ENCODE measurements at places on chromosomes 16 and 17. TPM values are rescaled to one million over a fixed set of nuclear protein-coding genes. Genes with fewer than 3 reads are reported as not detected.

DNA sequence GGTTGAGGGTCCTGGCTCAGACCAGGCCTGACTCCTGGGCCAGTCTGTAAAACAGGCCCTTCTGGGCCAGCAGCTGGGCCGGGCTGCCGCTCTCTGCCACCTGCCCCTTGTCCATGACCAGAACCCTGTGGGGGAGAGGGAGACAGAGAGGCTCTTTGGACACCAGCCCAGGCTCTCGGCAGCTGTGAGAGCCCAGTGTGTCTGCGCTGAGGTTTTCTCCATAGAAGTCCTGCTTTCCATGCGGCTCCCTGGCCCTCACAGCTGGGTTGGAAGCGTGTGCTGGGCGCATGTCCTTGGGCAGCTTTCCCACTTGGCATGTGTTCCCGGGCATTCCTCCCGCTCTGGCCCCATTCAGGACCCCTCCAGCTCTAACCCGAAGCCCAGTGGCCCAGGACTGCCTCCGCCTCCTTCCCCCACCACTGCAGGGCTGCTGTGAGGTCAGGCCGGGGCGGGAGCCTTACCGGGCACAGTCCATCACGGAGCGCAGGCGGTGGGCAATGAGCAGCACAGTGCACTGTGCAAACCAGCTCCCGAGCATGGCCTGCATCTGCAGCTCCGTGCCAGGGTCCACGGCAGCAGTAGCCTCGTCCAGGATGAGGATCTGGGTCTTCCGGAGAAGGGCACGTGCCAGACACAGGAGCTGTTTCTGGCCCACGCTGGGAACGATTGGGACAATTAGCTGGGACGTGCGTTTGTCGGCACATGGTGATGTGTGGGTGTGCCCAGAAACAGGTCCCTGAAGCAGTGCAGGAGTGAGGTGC lies 73.0 kb downstream of the ABCC6 start:
- DNase-seq, result peak; percentile 22

GRCh38 chr17:55157165-55157564 lies 107.6 kb upstream of the HLF start:
- DNase-seq, result no peak

DNA sequence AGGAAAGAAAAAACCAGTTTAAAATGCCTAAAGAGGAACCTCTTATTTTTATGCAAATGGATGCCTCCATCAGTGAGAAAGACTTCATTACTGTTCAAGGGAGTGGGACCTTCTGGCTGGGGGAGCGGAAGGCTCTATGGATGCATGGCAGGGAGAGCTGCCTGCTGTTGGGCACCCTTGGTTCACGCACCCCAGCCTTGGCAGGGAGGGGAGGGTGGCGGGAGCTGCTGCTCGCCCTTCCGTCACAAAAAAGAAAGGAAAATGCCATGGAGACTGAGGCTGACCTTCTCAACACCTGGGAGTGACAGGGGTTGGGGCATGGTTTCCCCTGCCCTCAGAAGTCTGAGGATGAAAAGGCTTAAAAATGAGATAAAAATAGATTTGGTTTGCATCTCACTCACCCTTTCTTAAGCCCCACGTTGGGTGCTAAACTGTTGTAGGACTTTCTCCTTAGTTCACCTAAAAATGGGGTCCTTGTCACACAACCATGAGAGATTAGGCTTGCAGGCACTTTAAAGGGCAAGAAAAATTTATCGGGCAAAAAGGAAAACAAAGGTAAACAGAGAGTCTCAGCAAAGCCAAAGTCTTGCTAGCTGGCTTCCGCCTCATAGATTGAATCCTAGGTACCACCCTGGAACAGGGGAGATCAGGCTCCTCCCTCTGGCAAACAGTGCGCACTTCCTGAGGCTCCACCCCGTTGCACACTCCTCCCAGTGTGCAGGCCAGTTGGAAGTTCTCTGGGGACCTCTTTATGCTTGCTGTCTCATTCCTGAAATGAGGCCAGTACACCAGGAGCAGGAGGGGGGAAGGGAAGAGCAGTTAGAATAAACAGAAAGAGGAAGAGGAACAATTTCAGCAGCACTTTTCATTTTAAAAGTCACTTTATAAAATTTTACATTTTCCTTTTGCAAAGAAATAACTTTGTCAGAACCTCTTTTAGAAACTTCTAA lies 31.6 kb downstream of the PHKB start:
- no peak for DNase-seq

Gene ITGAL
- not detected for total RNA-seq

Gene C16orf92
- not detected for total RNA-seq

Gene QRICH2
- total RNA-seq, result 0.92 TPM

Gene SMIM36
- total RNA-seq, result not detected

Gene TBKBP1
- 18.7 TPM for total RNA-seq
